ENCODE measurements at places on chromosomes 11 and 22.

- DNase-seq, result no peak
Measured at GRCh38 chr11:73998846-73999575, 9.9 kb downstream of the UCP3 start.

DNA sequence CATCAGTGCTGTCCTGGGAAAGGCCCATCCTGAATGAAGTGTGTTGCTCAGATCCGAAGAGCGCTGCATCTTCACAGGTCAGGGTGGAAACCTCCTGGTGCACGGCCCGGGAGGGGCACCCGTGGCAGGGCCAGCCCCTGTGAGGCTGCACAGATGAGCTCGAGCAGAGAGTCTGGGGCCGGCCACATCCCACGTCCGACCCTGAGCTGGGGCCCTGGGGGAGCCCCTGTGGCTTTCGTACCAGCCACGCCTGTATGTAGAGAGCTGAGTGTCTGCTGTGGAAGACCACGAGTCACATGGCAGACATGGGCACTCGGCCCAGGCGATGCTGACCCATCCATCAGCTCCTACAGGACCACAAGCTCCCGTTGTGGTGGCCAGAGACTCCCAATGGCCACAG, 24.9 kb upstream of the SEPTIN5 start:
- DNase-seq, result no peak

DNA sequence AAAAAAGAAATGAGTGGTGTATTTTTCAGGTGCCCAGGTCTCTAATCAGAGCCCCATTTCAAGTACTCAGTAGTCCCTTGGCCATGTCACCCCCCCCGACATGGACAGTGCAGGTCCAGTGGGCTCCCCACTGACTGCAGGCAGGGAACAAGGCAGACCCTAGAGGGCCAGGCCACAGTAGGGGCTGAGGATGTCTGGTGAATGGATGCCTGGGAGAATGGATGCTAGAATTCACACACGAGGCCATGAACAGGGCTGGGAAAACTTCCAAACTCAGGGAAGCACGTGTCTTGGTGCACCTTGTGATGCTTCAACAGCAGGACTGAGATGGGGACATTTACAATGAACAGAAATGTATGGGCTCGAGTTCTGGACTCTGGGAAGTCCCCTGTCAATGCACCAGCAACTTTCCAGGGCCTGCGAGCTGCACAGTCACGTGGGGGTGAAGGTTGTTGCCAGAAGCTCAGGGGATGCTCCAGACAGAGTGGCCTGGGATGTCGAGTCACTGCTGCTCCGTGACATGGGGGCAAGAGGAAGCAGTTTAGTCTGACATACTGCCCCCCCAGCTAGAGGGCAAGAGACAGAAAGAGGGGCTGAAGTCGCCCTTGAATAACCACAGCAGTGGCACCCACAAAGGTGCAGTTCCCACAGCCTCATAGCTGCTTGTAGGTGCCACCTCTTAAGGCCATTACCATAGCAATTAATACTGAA, 3.1 kb downstream of the APOBEC3G start:
- no peak for DNase-seq

GRCh38 chr11:128359515-128359914, 227.8 kb downstream of the ETS1 start:
- no peak for DNase-seq

DNA sequence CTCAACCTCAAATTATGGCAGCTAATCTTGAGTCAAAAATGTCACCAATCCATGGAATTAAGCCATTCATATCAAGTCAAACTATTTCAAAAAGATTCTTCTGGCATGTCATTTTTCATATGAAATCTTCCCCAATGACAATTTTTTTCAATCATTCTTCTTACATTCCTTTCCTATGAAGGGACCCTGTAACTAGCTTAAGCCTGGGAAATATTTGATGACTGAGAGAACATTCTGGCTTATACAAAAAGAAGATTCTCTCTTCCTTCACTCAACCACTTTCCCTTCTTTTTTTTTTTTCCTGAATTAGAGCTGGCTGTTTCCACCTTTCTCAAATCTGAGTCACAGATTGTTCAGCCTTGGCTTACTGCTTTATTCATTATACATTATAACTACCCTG, 903.7 kb downstream of the FAM181B start:
- DNase-seq, result no peak

- no peak for DNase-seq
Measured at GRCh38 chr22:37195921-37196320, 7.9 kb upstream of the C1QTNF6 start.

DNA sequence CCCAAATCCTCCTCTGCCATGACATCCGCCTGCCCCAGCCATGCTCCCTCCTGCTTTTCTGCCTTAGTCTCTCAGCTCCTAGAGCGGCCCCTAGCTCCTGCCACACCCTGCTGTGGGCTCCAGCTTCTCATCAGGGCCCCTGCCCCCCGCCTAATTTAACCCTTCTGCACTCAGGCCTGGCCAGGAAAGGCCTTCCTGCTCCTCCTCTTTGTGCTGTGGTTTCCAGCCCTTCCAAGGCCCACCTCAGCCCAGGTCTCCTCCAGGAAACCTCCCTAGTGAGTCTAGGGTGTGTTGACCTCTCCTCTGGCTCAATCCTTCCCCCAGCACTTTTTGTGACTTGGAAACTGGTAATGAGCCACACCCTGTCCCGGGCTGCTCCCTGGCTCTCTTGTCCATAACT, 11.3 kb downstream of the PTPN5 start:
- DNase-seq, result no peak

DNA sequence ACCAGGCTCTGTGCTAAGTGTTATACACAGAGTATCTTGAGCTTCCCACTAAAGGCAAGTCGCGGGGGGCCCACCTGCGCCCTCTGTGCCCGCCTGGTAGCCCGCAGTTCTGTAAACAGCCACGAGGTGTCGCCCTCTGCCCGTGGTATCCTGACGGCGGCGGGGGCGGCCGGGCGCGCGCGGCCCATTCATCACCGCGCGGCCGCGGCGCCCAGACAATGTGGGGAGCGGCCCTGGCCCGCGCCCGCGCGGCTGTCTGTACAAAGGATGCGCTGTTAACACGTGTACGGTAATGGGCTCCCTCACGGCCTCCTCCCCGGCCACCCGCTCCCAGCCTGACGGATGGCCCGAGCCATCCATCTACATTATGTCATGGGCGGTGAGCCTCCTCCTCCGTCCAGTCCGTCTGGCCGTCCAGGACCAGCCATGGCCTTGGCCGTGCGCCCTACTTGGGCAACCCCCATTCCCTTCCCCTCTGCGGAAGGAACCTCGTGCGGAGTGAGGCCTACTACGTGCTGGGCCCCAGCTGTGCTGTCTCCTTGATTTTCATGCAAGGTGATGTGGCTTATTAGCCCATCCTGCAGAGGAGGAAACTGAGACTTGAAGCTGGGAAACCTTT, 99.4 kb downstream of the MIAT start:
- DNase-seq, result peak; percentile 46

DNA sequence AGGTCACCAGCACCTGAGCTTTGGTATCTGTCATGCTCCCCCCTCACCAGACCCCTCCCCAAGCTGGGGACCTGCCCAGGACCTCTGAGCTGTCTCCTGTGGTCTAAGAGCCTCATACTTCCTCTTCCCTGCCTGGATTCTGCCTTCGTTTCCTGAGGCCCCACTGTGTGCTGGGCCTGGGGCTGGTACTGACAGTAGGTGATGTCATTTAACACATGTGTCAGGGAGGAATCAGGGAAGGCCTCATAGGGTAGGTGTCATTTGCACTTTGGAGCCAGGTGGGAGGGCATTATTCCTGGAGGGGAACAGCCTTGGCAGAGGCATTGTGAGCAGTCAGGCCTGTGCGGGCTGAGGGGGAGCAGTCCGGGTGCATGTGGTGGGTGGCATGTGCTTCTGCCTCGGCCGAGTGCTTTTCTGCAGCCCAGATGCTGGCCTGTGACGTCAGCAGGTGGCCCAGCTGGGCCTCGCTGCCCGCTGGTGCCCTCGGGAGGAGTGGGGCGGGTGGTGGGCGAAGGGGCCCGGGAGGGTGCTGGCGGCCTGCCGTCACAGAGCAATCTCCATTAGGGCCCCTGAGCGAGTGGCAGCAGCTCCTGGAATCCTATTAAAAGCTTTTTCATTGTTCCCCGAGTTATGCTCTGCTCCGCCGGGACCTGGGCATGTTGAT, 9.1 kb downstream of the FLRT1 start:
- DNase-seq, result no peak

DNA sequence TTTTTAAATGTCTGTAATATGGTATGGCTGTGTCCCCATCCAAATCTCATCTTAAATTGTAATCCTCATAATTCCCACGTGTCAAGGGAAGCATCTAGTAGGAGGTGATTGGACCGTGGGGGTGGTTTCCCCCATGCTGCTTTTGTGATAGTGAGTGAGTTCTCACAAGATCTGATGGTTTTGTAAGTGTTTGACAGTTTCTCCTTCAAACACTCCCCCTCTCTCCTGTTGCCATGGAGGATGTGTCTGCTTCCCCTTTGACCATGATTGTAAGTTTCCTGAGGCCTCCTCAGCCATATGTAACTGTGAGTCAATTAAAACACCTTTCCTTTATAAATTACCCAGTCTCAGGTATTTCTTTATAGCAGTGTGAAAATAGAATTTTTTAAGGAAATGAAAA, 31.1 kb upstream of the CD44 start:
- no peak for DNase-seq

GRCh38 chr11:17462940-17463339, 13.7 kb downstream of the ABCC8 start:
- DNase-seq, result no peak

DNA sequence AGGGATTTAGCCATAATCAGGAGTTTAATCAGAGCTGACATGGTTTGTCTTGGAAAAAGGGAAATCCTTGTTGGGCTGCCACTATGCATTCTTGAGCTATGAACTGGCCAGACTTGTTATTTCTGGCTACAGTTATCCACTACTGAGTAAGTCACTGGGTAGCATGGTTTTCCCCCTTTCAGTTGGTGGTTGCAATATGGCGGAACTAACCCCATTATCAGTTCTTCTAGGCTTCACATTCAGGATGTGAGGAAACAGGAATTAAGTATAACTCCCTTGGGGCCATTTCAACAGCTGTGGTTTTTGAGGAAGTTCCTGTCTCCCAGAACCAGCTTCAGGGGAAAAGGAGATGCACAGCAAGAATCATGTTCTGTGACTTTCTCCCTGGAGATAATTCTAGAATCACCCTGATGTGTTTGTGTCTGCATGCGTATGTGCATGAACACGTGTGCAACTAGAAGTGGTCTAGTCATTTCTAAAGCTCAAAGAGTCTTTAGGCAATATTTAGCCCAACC, 103.0 kb upstream of the CD44 start:
- DNase-seq, result peak; percentile 32

DNA sequence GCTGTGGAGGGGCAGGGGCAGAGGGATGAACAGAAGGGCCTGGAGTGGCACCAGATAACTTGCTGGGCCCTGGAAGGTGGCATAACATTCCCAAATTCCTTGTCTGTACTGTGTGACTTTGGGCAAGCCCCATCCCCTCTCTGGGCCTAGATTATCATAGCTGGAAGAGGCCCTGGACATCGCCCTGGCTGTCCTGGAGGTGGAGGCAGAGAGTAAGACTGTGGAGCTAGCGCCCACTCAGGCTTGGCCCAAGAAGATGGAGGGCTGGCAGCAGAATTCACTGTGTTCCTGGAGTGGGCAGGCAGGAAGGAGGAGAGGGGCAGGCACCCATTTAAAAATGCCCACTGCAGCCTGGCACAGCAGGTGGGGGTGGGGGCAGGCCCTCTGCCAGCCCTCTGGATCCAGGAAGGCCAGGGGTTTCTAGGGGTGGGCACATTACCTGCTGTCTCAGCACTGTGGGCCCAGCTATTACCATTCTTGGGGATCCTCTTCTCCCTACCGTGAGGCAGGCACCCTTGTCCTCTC, 22.6 kb downstream of the ARHGEF17 start:
- peak; percentile 66 for DNase-seq

GRCh38 chr11:21807350-21807749, 385.5 kb upstream of the ANO5 start:
- DNase-seq, result no peak

GRCh38 chr11:21949763-21950413, 243.0 kb upstream of the ANO5 start:
- no peak for DNase-seq

DNA sequence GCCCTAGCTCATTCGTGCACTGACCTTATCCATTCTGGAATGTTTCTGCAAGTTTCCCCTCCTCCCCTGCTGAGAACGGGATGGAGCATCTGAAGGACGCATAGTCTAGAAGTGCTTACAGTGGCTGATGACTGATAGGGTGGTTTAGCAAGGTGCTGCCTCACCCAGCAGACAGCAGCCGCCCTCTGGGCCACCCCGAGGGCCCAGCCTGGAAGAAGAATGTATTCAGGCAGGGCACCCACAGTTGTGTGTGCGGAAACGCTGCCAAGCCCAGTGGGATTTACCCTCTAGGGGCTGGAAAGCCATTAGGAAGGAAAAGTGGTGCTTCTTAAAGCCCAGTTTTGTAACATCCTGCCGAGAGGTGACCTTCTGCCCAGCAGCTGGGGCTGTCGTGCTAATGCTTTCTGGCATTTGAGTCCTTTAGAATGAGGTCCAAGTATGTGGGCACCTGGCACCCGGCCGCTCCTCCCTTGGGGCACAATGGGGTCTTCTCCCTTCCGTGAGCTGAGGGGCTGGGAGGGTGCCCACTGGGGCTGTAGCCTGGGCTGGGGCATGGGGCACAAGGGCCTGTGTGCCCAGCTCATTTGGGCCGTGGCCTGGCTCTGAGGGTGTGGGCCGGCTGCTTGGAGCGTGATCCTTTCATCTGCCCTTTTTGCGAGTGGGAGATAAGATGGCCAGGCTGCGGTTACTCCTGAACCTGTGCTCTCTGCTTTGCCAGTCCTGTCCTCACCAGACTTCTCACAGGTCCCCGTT, 14.4 kb downstream of the FBLN1 start:
- DNase-seq, result no peak

DNA sequence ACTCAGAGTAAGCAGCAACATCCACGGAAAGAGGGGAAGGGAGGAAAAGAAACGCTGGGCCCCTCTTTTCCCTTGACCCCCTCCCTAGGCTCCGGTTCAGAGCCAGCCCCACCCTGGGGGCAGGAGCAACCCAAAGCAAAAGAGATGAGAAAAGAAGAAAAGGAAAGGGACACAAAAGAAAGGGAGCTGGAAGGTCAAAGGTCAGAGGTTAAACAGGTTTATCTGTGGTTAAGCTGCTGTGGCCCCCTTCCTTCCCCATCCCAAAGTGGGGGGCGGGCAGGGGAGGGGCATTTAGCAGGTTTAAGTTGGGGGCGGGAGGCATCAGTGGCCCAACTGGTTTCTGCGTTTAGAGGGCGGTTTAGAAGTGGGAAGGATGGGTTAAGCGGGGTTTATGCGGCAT, 35.6 kb downstream of the SLC22A12 start:
- DNase-seq, result no peak

DNA sequence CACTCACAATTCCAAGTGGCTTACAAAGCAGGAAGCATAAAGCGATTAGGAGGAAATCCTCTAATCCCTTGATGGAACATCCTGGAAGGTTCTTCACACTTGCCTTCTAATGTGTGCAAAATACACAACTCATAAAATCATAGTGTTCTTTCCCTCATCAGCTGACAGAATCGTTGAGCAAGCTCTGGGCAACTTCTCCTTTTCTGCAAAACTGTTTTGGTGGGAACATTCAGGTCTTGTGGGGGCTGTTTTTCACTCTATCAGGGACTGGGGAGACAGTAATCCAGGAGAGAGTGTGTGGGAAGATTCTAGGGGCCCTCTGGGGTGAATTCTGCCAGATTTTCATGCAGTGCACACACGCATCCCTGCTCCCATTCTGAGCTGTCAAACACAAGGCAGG, 53.2 kb downstream of the IRAG1 start:
- no peak for DNase-seq

GRCh38 chr22:28015676-28016601, 96.9 kb upstream of the PITPNB start:
- DNase-seq, result no peak

GRCh38 chr11:28110821-28111200, 2.6 kb downstream of the METTL15 start:
- DNase-seq, result peak; percentile 19

GRCh38 chr11:10293423-10294289, at the start of gene SBF2:
TSS of gene SBF2 (minus strand) at chr11:10294219. CDS start at chr11:10294069, 150 bp downstream.
- peak; percentile 86 for DNase-seq

All from ACHN (cell line).